ENCODE measurements at places on chromosomes 1 and 21.

GRCh38 chr1:173823781-173824314 is 625 bp upstream of the DARS2 start:
- DNase-seq, result no peak

DNA sequence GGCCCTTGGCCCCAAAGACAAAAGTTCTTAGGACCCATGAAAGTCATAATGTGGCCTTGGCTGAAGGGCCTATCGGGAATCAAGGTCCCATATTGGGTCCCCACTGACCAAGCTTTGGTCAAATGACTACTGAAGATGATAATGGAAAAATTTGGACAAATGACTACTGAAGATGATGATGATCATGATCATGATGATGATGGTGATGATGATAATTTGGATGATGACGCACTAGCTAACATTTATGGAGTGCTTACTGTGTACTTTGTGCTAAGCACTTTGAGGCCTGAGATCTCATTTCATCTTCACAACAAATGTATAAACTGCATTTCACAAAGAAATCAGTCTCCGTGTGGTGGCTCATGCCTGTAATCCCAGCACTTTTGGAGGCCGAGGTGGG is 39.4 kb downstream of the EIF2D start:
- no peak for DNase-seq

- no peak for DNase-seq
Measured at GRCh38 chr1:153515504-153516394, 20.0 kb downstream of the S100A6 start.

GRCh38 chr1:217983051-217983375 is 302.1 kb upstream of the RRP15 start:
- DNase-seq, result no peak

DNA sequence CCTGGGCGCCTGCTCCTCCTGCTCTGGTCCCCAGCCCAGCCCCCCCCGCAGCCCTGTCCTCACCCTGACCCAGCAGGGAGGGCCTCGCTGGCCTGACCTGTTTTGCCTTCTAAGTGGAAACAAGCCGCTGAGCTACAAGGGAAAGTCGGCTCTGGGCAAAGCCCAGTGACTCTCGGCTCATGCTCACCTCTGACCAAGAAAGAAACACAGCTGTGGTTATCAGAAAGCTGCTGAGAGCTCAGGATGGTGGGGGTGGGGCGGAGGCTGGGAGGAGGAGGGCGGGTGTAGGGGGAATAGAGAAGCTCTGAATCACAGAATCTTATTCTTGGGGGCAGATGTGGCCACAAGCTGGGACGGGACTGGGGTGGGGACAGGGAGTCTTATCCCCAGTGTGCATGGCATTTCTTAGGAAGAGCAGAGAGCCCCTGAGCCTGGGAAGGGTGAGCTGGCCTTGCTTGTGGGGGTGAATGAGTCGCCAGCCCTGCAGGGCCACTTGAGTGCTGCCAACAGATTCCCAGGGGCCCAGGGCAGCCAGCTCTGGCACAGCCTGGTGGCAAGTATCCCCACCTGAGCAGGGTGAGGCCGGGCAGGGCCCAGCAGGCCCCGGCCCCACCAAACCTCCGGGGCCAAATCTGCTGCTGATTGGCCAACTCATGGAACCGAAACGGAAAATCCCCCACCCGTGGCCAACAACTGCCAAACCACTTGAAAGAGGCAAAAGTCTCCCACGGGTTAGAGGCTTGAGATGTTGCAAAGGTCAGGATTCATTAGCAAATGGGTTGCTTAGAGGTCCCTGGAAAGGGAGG is 120.6 kb downstream of the SPSB1 start:
- DNase-seq, result no peak

DNA sequence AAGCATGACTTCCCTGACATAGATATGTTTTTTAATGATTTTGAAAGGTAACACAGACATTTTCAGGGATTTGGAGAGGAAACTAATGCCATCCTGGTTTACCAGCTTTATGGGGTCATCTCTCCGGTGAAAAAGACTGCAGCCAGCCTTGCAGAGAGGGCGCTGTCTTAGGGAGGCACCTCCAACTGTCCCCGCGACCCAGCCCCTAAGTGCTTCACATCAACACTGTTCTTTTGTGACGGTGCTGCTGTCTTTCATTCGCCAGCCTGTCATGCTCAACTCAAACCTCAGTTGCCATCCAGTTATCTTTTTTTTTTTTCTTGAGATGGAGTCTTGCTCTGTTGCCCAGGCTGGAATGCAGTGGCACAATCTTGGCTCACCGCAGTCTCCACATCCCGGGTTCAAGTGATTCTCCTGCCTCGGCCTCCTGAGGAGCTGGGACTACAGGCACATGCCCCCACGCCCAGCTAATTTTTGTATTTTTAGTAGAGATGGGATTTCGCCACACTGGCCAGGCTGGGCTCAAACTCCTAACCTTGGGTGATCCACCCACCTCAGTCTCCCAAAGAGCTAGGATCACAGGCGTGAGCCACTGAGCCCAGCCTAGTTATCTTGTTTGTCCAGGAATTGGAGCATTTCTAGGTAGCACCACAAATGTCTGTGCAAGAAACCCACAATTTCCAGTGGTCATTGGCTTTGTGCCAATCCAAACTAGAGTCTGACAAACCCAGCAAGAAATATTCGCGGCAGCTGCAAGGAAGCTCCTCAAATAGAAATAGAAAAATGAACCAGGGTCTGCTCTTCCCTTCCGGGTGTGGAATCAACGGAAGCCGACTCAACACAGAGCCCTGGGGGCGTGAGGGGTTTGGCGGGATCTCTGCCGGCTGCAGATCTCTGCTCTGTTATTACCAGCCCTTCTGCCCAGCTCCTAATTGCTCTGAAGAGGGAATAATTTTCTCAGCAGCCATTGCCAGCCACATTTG is 24.2 kb downstream of the PDE9A start:
- DNase-seq, result no peak

- no peak for DNase-seq
Measured at GRCh38 chr1:91308544-91308943, 96.1 kb downstream of the HFM1 start.

GRCh38 chr1:202154766-202155477 is 5.5 kb downstream of the PTPN7 start:
- no peak for DNase-seq

GRCh38 chr1:50644447-50645105 is 221.3 kb upstream of the DMRTA2 start:
- no peak for DNase-seq

DNA sequence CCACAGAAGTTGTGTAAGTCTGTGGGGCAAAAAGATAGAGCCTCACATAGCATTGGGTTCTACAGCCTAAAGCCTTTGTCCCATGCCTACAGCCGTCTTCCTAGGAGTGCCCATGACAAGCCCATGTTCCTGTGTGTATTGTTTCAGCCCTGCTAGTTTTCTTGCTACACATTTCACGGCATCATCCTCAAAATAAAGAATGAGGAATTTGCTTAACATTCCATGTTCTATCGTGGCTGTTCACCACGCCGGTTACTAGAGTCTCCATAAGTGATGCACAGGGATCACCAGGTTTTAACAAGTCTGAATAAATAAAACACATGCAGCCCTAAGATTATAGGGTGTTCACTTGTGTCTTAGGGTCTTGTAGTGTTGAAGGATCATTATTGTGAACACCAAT is 87.4 kb upstream of the NGF start:
- no peak for DNase-seq

DNA sequence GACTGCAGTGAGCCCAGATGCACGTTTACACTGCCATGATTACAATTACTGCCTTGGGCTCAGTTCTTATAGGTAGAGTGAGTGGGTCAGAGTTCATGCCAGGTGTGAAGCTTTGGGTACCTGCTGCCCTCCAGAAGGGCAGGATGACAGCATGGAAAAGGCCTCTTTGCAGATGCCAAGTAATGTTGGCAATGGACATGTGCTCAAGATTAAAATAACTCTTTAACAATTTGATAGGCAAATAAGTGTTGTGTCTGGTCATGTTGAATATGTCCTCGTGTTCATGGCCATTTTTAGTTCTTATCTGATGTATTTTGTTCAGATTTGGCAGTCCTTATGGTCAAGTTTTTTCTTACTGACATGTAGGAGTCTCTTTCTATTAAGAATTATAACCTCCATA is 34.8 kb downstream of the S100B start:
- DNase-seq, result no peak

- DNase-seq, result peak; percentile 33
Measured at GRCh38 chr1:146012703-146013558, 8.6 kb downstream of the HJV start.

DNA sequence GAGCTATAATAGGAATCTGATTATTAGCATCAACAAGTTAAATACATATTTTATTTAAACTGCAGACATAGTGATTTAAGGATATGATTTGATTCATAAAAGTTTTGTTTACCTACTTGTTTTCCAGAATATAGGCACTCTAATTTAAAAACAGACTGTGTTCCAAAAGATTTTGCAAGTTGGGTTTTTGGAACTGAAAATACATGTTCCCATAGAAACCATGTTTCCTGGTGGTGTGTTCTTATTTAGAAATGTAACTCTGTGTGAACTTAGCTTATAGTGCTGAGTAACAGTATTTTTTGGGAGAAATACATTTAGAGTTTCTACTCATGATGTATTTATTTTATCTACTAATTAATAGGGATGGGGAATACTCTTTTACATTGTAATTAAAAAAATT is 21.8 kb downstream of the USP25 start:
- DNase-seq, result no peak

- DNase-seq, result no peak
Measured at GRCh38 chr1:46812065-46812963, 13.5 kb downstream of the CYP4B1 start.

DNA sequence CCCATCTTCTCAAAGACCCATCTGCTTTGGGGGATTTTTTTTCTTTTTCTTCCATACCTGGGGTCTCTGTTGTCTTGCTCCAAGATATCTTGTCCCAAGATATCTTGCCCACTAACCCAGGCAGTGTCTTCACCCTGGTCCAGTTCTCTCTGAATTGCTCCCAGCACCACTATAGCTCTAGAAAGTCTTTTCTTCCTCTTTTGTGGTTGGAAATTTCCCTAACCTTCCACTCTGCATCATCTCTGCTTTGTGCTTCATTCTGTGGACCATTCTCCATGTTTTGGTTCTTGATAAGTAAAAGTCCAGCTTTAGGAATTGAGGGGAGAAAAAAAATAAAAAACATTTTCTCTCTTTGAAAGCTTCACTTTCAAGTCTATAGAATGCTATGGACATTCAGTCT is 20.9 kb downstream of the STYXL2 start:
- no peak for DNase-seq

DNA sequence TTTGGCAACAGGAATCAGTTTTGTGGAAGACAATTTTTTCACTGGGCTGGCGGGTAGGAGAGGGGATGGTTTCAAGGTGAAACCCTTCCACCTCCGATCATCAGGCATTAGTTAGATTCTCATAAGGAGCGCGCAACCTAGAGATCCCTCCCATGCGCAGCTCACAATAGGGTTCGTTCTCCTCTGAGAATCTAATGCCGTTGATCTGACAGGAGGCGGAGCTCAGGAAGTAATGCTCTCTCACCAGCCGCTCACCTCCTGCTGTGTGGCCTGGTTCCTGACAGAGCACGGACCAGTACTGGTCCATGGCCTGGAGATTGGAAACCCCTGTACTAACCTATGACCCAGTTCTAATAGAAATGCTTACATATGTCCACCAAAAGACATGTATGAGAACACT is 96.6 kb upstream of the KIAA1614 start:
- DNase-seq, result no peak

DNA sequence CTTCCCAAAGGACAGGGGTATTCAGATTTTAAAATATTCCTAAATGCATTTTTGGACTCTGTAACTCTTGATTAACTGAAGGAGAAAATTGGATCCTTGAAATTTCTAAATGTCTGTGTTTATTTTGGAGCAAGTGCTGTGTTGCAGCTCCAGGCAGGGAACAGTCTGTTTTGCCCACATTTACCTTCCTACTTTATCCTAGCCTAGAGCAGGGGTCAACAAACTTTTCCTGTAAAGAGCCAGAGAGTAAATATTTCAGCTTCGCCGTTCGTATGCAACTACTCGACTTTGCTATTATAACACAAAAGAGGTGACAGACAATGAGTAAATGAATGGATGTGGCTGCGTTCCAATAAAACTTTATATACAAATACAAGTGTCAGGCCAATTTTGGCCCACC is 402.2 kb downstream of the GPATCH2 start:
- no peak for DNase-seq

DNA sequence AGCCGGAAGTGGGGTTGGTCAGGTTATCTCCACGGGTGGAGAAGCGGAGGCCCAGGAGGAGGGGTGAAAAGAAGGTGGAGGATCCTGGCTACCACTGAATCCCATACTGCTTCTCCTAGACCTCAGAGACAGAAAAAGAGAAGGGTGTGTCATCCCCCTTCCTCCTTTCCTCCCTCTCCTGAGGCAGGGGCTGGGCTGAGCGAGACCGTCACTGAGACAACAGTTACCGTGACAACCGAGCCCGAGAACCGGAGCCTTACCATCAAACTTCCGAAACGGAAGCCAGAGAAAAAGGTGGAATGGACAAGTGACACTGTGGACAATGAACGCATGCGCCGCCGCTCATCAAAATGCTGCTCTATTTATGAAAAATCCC is 42.1 kb upstream of the NBPF3 start:
- no peak for DNase-seq

DNA sequence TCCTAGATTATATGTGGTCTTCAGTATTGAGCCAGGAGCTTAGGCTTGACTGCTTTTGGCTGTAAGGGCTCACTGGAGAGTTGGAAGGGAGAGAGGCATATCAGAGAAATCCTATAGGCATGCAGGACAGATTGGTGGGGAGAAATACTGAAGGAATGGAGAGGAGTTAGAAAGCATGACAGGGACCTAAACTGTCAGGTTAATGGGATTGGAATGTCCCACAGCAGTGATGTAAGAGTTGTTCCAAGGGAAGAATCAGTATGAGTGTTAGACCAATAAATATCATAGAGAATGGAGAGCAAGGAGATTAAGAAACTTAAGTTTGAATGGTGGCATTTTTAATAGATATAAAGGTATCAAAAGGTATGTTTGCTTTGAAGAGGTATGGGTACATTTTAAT is 39.7 kb downstream of the SLC35A3 start:
- no peak for DNase-seq

DNA sequence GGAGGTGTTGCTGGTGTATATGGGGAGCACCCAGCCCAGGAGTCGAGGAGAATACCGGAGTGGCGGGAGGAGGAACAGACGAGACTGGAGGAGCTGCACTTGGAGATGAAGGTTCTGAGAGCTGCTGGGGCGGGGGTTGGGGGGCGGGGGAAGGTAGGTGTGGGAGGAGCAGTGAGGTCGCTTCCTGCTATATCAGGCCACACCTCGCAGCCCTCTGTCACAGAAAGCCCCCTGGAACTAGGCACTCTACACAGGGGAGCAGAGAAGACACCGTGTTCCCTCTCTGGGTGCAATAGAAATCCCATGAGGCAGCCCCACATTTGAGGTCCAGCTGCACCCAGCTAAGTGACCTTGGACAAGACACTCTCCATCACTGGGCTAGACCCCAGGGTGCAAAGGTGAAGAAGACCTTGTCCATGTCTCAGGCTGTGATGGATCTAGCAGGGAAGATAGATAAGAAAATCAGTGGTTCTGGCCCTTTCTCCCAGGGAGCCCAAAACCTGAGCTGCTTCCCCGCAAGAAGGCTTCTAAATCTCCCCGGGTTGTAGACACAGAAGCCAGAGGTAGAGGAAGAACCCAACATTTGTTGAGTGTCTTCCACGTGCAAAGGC is 155.8 kb upstream of the EDN2 start:
- DNase-seq, result no peak

GRCh38 chr1:76901158-76901767 is 34.0 kb downstream of the ST6GALNAC5 start:
- peak; percentile 2 for DNase-seq

GRCh38 chr1:218298398-218298797 is 13.3 kb downstream of the RRP15 start:
- DNase-seq, result no peak

Measured in stimulated activated CD4-positive, alpha-beta T cell treated with anti-CD3 and anti-CD28 coated beads, TNF-alpha, amount 100 ng/mL, for 1 hour (primary cell).